ENCODE measurements at places on chromosomes 16 and 17.

GRCh38 chr17:76631821-76632565 is 11.6 kb downstream of the ST6GALNAC1 start:
- no peak for DNase-seq

- DNase-seq = no peak
These were observed 41.7 kb downstream of the TIMM22 start for GRCh38 chr17:1038459-1039122.

DNA sequence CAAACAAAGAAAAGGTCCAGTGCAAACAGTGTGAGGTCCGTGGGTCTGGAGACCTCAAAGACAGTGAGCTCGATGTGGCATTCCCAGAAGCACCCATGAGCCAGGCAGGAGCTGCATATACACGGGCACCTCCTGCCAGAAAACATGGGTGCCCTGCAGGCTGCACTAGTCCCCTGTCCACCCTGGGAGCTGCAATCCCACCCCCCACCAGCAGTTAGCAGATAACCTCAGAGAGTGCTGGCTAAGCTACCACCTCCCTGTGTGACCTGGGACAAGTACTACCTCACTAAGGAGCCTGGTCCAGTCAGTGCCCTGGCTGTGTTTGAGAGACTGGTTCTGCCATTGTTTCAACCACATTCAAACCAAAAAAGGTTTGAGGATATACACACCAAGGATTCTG is 135.7 kb downstream of the ZNF423 start:
- DNase-seq = no peak

- no peak for DNase-seq
These were observed 5.1 kb upstream of the CD300LD start for GRCh38 chr17:74597069-74597790.

DNA sequence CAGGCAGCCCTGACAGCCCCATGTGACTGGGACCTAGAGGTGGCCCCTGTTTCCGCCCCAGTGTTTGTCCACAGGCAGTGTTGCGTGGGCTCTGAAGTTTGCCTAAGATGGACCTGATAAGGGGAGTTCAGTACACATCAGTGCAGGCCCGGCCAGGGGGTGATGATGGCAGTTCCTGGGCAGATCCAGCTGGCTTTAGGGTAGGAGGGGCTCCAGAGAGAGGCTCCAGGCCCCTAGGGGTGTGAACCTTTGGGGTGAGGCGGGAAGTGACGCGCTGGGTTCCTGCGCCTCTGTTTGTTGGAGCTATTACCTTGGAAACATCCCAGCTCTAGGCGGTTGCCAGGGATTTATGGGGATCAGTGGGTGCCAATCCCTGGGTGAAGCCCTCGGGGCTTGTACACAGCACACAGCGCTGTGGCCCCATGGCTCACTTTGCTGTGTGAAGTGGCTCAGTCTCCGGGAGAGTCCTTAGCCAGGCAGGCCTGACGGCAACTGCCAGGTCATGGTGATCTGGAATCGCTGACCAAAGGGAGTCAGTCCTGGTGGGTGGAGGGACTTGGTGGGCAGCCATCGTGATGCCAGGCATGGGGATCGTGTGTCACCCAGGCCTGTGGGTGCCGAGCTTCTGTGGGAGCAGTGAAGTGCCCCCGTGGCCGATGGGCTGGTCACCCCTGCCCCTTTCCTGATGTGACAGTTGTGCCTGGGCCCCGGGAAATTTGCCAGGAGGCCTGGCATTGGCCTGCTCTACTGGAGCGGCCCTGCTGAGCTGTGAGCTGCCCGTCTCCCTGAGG is 146.1 kb downstream of the SEC14L1 start:
- DNase-seq = no peak

DNA sequence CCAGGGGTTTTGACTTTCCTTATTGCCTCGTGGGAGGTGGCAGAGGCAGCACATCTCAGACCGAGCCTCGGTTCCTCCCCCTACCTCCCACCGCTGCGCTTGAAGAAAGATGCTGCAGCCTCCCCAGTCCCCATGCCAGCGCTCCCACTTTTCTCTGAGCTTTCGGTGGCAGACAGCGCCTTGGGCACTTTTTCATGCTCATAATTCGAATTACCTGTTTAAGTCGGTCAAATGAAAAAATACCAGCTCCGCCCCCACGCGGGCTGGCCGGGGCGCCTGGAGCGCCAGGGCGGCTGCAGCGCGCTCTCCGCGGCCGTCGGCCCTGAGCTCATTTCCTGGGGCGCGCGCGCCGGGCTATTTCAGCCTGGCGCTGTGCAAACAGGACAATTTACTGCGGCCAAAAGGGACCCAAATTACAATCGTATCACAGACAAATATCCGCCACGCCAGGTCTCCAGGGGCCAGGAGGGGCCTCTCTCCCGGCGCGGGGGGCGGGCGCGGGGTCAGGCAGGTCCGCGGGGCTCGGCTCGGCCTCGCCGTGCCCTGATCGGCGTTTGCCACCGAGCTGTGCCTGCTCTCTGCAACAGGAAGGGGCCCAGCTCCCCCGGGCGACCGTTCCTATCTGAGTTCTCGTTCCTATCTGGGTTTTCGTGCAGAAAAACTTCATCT is 45.0 kb downstream of the SOST start:
- DNase-seq = no peak

- DNase-seq = no peak
These were observed 26.8 kb upstream of the AXIN2 start for GRCh38 chr17:65588181-65588808.

GRCh38 chr16:70432723-70433457 is 6.0 kb downstream of the ST3GAL2 start:
- no peak for DNase-seq

- DNase-seq = no peak
These were observed 7.0 kb upstream of the BRCA1 start for GRCh38 chr17:43132117-43132516.

GRCh38 chr16:55002419-55002818 is 71.8 kb downstream of the IRX5 start:
- no peak for DNase-seq

DNA sequence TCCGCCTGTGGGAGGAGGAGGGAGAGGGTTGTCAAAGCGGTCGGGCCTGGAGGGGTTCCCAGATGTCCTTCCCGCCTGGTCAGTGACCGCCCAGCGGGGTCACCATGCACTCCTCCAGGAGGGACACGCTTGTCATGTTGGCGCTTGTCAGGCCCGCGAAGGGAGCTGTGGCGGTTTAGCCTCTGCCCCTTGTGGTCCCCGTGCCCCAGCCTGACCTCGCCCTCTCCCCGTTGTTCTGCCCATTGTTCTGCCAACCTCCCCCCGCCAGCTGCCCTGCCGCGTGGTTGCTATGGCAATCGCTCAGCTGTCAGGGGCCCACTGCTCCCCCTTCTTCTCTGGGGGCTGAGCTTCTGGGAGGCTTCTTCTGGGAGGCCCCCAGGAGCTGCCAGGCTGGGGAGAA is 146.4 kb upstream of the CIBAR2 start:
- no peak for DNase-seq

- DNase-seq = no peak
These were observed 125.5 kb upstream of the IRX3 start for GRCh38 chr16:54412037-54412436.

DNA sequence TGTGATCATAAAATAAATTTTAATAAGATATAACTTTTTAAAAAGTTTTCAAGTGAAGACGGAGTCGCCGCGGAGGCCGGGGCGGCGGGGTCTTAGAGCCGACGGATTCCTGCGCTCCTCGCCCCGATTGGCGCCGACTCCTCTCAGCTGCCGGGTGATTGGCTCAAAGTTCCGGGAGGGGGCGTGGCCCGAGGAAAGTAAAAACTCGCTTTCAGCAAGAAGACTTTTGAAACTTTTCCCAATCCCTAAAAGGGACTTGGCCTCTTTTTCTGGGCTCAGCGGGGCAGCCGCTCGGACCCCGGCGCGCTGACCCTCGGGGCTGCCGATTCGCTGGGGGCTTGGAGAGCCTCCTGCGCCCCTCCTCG is at the start of gene FOXC2:
FOXC2 (plus strand) TSS at position 229 of the 365 bp plus-strand sequence. CDS start 507 bp downstream, outside the sequence.
- DNase-seq = peak; percentile 89

Data from NT2/D1 (cell line).